Activated T-helper 1 cell treated with anti-CD3 and anti-CD28 coated beads, Interleukin-2, amount 50 U/mL, for 16 hours (primary cell): ENCODE measurements at places on chromosomes 3 and 15.

DNA sequence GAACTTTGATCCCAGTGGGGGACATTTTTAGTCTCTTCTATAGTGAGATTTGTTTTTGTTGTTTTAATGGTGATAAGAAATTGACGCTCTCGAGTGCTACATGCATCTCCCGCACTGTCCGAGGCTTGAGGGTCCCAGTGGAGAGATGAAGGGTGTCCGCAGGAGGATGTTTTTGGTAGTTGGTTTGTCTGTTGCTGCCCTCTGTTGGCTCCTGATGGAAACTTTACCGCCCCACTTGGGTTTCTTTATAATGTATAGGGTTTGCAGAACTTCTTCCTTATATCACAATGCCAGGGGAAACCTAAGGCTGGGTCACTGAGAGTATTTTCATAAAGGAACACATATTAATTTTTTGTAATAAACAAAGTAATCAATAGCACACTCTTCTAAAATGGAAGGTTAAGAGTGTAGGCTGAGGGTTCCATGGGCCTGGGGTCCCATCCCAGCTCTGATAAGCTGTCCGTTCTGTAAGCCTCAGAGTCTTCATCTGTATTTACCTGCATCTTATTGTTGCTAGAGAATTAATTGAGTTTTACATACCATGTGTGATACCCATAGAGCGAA, 185.3 kb upstream of the FEZF2 start:
- no peak for DNase-seq

- no peak for DNase-seq
Observed at GRCh38 chr3:115141033-115141757, 5.9 kb downstream of the ZBTB20 start.

GRCh38 chr3:100563228-100563627, 46.2 kb upstream of the ADGRG7 start:
- no peak for DNase-seq

- no peak for DNase-seq
Observed at GRCh38 chr15:62647202-62647842, 395.2 kb upstream of the TPM1 start.

DNA sequence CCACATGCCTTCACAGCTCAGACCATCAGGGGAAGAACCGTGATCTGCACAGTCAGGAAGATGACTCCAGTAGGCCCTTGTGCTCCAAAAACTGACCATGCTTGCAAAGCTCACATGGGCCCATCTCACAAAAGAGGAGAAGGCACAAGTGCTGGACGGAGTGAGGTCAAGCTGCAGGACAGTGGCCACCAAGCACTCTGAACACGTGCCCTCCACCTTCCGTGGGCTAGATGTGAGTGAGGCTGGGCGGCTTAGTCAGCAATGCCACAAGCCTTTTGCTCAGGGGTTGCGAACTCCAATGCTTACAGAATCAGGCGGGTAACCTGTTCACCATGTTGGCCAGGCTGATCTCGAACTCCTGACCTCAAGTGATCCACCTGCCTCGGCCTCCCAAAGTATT, 70.9 kb downstream of the SCN5A start:
- DNase-seq, result no peak

GRCh38 chr3:123508178-123508577, 59.3 kb upstream of the ADCY5 start:
- DNase-seq, result no peak
